GM23338 (cell line): ENCODE measurements at places on chromosomes 13 and 19.

GRCh38 chr13:73189776-73190175, 131.0 kb downstream of the KLF5 start:
- DNase-seq = peak; percentile 20

GRCh38 chr13:74274916-74275315, 140.7 kb upstream of the KLF12 start:
- no peak for DNase-seq

DNA sequence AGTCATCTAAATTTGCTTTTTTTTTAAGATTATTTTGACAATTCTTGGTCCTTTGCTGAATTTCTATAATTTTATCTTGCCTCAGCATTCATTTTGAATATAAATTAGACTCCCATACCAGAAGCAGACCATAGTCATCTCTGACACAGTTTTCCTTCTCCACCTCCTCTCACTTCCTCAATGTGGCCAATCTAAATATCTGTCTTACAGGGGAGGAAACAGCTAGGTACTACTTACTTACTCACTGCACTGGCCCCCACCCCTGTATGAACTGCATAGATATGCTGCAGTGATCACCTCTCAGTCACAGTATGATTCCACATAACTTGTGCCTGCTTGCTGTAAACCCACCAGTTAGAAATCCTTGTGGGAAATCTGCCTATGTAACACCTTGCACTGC, 665.6 kb downstream of the FGF9 start:
- DNase-seq = no peak

DNA sequence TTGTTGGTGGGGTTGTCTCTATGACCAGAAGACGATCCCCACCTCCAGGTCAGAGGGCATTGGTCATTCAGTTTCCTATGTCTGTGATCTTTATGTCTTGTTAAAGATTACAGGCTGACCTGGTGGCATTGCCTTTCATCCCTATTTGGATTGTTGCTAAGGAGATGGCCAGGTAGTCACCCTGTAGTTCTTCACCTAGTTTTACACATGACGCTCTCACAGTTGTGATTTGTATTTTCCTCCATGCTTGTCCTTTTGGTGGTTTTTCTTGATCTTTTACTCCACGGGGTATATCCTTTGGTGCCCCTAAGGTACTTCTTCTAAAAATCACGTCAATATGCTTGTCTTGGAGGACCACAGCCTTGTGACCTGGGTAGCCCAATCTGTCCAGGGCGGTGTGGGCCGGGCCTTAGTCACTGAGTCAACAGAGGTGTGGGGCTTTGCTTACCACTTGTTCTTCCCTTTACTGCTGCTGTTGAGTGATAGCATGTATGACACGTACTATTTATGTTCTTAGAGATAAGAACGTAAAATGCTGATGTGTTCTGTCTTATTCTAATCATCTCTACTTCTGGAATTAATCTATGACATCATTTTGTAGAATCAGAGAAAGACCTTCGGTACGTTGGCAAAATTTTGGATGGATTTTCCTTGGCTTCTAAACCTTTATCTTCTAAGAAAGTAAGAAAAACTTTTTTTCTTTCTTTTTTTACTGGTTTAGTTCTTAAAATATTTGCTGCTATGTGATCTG, 20.1 kb downstream of the GPATCH1 start:
- DNase-seq = no peak

DNA sequence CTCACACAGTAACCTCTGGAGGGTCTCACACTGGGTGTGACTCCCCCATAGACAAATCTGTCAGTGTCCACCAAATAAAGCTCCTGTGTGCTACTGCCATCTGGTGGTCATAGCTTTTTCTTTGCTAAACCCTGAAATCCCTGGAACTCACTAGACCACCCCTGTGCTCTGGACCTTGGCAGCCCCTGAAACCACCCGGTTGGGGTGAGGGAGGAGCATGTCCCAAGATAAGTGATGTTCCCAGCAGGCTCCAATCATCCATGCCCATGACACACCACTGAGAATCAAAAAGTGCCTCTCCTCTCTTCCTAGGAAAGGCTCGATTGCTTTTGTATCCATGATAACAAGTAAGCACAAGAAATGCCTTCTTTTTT, 6.5 kb upstream of the HSD17B14 start:
- DNase-seq = peak; percentile 93

DNA sequence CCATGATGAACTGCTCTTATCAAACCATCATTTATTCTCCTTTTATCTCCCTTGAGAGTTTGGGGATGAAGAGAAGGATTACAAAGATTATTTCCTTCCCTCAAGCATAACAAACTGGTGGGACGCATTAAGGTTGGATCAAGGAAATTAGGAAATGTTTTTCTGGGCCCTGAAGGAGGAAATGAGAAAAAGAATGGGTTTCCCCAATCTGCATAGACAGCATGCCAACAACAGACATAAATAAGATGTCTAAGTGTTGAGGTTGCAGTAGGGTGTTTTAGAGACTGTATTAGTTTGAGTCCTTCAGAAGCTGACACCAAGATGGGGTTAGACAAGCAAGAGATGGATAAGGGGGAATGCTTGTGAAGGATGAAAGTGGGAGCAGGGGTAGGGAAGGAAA, 7.3 kb downstream of the EPSTI1 start:
- no peak for DNase-seq

DNA sequence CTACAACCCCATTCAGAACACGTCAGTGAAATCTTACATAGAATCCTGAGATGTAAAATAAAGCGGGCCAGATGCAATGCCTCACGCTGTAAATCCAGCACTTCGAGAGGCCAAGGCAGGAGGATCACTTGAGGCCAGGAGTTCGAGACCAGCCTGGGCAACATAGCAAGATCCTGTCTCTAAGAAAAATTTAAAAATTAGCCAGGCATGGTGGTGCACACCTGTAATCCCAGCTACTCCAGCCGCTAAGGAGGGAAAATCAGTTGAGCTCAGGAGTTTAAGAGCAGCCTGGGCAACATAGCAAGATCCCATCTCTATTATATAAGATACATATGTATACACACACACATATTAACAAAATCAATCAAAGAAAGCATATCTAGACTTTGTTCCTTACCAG, 41.2 kb downstream of the PEX11G start:
- no peak for DNase-seq

DNA sequence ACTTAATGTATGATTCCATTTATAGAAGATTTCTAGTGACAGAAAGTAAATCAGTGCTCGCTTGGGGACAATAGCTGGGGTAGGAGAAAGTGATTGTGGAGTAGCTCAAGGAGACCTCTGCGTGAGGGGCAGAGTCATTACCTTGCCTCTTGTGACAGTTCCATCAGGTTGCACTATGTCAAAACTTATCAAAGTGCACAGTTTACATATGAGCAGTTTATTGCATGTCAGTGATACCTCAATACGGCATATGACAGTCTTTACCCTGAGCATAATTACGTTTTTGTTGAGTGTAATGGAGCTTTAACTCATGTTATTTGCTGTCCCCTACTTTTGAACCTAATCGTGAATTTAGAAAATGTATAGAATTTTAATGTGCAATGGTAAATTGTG, 15.0 kb downstream of the ARHGEF7 start:
- no peak for DNase-seq

- DNase-seq = peak; percentile 55
These were observed 1.8 kb upstream of the CDC37 start for GRCh38 chr19:10404888-10405820.

DNA sequence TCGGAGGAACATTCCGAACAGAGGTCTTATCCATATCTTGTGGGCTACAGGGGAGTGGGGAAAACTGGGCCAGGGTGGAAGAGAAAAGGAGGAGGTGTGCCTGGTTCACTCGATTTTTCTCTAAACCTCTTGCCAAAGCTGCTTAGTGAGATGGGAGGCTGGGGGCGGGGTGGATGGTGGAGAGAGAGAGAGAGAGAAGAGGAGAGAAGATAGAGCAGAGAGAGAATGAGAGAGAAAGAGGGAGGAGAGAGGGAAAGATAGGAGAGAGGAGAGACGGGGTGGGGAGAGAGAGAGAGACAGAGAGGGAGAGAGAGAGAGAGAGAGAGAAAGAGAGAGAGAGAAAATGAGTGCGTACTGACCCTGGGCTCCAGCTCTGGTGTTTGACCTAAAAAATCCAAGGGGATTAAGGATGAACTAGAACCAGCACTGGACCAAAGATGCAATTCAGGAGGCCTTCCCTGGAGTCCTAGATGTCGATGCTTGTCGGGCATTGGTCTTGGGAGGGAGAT, 14.1 kb downstream of the NOVA2 start:
- DNase-seq = no peak

- DNase-seq = no peak
These were observed 9.1 kb downstream of the TM6SF2 start for GRCh38 chr19:19263886-19264487.

- no peak for DNase-seq
These were observed 166.1 kb upstream of the MYO16 start for GRCh38 chr13:108463340-108463739.

- peak; percentile 89 for DNase-seq
These were observed at the start of gene B3GNT3 for GRCh38 chr19:17794731-17795494. TSS of gene B3GNT3 (plus strand) at chr19:17795138. CDS start at chr19:17807808, 12,670 bp downstream.

DNA sequence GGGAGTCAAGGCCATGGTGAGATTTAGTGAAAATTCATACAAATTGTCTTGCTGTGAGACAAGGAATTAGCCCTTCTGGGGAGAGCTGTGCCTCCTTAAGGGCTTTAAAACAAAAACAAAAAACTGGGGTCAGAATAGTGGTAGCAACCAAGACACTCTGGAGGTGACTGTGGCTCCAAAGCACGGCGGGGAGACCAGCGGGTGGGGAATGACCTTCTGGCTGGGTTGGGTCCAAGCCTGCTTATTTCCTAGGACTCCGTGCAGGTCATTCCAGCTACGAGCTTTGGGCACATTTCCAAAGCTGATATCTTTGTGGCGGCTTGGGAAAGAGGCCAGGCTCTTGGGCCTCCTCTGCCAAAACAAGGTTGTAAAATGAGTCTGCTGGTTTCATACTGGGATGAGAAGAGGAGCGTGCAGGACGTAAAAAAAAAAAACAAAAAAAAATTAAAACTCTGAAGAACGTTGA, 348.3 kb downstream of the UQCRFS1 start:
- no peak for DNase-seq
